ENCODE measurements at places on chromosomes 16 and 17.

DNA sequence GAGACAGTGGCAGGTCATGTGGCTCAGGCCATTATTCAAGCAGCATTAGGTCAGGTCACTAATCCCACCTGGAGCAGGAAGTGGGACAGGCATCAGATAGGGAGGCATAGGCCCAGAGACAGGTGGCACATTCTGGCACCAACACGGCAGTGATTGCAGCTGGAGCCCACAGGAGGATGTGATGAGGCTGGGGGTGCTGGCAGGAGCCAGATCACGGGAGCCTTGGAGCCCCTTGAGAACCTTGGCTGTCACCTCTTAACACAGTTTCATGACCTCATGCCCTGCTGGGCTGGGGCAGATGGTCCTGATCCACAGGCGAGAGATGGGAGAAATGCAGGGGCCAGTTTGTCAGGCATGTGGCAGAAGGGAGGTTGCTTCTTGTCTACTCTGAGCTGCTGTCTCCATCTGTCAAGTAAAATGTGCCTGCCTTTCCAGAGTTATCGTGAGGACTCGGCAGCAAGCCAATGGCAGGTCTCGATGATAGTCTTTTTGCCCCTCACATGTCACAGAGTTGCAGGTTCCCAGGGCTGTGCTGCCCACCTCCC is 109.6 kb downstream of the CLEC16A start:
- DNase-seq = no peak

DNA sequence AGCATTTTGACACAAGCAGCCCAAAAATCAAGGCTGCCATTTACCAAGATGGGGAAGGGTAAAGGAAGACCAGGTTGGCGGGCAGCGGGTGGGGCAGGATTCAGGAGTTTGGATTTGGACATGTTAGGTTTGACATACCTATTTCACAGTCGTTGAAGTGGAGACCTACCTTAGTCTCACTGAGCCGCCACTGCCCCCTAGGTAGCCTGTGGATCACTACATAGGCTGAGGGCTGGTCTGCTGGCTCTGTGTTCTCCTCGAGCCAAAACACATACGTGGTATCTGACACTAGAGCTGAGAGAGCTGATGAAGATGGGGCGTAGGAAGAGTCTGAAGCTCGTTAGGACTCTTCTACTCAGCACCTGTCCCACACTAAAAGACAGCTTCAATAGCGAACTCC is 115.1 kb downstream of the HIC1 start:
- no peak for DNase-seq

- no peak for DNase-seq
These were observed 1.7 kb downstream of the NFATC3 start for GRCh38 chr16:68086860-68087268.

DNA sequence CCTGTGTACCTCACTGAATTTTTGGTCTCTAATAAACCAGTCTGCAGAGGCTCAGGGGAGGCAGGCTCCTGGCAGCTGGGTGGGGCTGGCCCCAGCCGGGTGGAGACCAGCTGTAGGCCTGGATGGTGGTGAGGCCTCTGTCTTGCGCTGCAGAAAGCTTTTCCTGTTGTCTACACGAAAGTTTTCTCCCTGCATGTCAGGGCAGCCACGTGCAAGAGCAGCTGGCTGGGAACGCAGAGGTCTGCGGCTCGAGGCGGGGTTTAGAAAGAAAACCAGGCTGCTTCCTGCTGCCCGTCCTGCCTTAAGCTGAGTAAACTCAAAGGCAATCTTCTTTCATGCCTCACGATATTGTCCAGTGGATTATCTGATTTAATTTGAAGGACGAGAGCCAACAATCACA is 2.4 kb downstream of the SERPINF1 start:
- peak; percentile 23 for DNase-seq

- no peak for DNase-seq
These were observed 24.1 kb downstream of the SLC7A5 start for GRCh38 chr16:87845213-87845612.

DNA sequence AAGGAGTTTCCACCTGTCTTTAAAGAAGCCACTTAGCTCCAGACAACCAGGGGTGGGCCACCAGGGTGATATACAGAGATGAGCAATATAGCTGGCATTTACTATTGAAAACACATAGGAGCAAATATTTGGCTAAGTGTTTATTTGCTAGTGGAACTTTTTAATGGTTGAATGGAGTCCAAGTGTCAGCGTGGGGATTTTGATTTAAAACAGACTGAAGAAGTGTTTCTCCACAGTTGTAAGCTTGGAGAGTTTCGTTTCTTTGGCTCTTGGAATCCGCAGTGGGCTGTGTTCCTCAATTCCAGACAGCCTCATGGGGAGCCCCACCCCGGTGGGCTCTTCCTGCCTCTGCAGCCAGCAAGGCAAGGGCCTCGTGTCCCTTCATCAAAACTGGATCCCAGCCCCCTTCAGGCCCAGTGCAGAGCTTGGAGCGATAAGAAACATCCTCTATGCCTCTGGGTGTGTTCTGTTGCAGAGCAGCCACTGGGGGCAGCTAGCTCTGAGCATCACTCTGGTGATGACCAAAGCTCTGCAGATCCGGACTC is 36.1 kb downstream of the NOG start:
- DNase-seq = peak; percentile 0

GRCh38 chr16:14658063-14658462 is 25.3 kb downstream of the BFAR start:
- no peak for DNase-seq

DNA sequence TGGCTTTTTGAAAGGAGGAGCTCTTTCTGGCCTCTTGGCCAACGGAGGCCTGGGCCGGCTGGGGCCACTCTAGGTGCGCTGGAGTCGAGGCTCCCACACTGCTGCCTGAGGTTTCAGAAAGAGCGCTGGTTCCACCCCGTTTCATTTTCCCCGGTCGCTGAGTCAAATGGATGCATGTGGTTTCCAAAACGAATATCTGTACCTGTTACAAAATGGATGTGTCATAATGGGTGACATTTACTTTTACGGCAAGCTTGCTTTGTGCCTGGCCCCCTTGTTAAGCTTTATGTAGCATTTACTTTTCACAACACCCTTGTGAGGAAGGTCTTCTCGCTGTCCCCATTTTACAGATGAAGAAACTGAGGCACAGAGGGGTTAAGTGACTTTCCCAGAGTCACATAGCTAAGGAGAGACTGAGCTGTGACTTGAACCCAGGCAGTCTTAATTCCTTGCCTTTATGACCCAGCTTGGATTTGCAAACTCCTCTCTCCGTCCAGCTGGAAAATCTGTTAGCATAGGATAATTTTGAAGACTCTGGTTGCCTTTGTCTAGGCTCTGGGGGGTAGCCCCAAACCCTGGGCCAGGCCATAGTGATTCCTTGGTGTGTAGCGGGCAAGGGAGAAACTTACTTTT is 10.6 kb downstream of the KSR1 start:
- DNase-seq = no peak

DNA sequence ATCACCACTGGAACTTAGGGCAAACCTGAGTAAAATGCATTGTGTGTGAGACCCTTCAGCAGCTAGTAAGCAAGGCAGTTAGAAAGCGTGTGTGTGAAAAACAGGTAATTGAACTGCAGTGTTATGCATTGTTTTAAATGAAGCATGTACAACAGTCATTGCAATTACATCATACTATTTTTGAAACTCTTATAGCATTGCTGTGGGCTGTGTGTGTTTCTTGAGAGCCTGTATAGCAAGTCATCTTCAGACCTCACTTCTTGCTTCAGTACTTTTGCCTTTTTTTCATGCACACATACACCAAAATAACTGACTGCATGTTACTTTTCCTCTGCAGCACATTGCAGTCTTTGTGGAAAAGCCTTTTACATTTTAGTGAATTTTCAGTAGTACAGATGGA is 19.2 kb downstream of the PTRH2 start:
- no peak for DNase-seq

DNA sequence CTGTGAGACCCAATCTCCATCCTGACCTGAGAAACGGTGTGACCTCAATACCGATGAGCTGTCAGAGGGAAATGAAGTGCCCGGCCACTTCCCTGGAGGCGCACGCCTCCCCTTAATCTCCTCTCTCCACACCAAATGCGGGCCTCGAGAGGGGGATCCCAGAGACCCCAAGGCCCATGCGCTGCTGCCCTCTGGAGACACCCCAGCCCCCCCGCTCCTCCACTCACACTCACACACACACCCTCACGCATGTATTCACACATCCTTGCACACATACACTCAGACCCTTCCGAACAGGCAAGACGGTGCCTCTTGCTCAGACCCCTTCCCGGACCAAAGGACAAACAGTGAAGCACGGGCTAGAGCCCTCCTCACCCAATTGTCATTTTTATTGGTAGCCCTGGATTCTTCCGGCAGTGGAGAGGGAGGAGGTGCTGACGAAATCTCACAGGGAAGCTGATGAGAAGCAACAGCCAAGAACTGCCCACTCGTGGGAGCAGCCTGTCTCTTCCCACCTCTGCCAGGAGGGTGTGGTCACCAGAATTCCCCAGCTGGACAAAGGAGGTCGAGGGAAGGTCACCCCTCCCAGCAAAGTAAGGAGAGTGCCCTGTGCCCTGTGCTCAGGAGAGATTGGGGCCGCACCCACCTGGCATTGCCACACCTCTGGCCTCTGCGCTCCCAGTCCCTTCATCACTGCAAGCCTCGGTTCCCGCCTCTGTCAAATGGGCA is 136.0 kb upstream of the TNRC6C start:
- no peak for DNase-seq
